Stimulated activated CD8-positive, alpha-beta memory T cell treated with anti-CD3 and anti-CD28 coated beads, Interleukin-7, amount 100 ng/mL, for 4 hours (primary cell): ENCODE measurements at places on chromosomes 4 and X.

DNA sequence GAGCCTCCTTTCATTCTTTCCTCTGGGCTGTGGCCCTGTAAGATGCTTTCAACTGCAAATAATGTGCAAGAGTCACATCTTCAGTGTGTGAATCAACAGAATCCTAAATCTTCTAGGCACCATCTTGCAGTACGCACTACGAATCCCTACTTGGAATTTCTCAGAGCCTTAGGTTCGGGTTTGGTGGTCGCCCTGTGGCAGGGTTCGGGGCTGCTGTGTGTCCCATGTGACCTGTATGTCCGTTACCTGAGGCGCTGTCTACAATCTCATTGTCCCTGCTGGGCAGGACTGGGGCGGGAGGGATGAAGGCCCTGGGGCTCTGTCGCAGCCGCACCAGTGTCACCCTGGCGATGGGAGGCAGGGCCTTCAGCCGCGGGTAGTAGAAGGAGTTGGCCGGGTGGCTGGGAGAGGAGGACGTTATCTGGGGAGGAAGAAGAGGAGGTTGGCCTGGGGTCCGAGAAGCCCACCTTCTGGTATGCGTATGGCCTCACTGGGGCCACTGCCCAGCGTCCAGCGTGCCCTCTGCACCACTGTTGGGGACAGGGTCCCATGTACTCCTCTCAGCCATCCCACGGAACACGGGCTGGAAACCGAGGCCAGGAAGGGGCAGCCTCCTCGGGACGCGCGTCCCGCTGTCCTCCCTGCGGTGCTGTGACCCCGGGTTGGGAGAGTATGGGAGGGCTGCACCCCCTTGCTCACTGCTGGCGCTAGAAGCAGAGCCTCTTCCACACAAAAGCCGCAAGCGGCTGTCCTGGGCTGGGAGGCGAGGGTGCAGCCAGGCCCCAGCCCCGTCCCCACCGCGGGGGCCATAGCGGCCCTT lies 2.0 kb downstream of the SPON2 start:
- DNase-seq, result no peak

DNA sequence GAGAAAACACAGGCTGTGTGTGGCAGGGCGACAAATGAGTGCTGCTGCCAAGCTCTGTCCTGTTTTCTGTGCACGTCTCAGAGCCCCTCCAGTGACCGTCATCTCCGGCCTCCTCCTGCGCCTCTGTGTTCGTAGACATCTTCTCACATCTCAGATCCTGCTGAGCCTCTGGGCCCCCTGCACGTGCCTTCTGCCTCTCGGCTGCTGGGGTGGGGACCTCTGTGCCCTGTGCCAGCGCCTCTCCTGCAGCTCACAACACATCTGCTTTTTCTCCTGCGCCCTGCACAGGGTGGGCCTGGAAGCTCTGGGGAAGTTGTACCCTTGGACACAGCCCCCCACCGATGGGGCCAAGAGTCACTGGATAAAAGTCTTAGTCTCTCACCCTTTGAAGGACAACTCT lies 2.4 kb upstream of the CTAG2 start:
- no peak for DNase-seq

GRCh38 chr4:76949276-76950051 lies at the start of gene SEPTIN11:
Gene SEPTIN11 (plus strand): TSS chr4:76949752. CDS start chr4:76949904, 152 bp downstream.
- DNase-seq, result peak; percentile 72

- no peak for DNase-seq
Measured at GRCh38 chrX:87813566-87813965, 296.0 kb downstream of the KLHL4 start.

- DNase-seq, result no peak
Measured at GRCh38 chrX:93673869-93674271, at the start of gene FAM133A. Gene FAM133A (plus strand): TSS chrX:93674206. CDS start chrX:93709420, 35,214 bp downstream.

- DNase-seq, result no peak
Measured at GRCh38 chrX:111008126-111008525, 87.9 kb upstream of the PAK3 start.

DNA sequence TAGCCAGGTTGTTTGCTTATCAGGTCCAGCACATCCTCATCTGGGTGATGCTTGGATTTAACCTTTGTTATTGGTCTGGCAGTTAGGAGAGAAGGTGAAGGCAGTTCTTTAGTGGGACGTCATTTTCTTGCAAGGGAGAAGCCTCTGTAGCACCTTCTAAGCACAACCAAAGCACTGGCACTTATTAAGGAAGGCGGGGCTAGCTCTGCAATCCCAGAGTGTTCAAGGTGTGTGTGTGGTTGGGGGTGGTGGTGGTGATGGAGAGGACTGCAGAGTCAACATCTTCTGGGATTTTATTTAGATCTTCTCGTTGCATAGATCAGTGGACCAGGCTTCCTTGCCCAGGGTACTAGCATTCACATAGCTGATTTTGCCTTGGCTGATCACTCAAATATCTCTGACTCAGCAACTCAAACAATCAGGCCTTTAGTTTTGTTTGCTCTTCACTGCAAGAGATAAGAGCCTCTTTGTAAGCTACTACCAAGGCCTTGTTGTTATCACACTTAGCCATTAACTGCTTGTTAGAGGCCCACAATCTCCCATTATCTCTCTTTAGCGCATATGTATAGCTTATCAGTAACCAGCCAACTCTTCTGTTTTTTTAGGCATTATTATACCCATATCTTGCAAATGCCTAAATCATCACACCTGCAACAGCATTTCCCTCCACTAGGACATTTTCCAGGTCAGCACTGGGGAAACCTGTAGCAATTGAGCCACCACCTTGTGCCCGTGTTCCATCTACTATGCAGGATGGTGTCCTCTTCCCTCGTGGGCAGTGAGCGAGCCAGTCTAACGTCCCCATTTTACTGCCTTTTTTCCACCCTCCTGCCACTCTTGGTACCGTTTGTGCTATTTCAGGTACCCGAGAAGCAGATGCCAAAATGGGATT lies 36.5 kb upstream of the LINC00632 start:
- DNase-seq, result no peak

DNA sequence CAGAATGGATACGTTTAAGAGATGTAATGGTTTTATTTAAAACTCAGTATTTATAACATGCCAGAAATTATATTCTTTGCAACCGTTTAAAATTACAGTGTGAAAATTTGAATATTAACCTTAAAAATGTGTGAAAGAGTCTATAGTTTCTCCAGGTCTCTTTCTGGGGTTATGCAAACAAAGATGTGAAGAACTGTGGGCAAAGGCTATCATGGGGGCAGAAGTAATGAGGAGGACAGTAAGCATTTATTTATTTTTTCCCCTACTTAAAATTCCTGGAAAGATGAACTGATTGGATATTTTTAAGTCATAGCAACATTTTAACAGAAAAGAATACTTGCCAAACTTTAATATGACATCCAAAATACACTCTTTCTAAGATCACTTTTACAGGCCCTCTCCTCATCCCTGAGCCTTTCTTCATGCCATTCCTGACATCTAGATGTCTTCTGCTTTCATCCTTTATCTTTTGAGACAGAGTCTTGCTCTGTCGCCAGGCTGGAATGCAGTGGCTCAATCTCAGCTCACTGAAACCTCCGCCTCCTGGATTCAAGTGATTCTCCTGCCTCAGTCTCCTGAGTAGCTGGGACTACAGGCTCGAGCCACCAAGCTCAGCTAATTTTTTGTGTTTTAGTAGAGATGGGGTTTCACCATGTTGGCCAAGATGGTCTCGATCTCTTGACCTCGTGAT lies 46.1 kb downstream of the TMEM131L start:
- no peak for DNase-seq

DNA sequence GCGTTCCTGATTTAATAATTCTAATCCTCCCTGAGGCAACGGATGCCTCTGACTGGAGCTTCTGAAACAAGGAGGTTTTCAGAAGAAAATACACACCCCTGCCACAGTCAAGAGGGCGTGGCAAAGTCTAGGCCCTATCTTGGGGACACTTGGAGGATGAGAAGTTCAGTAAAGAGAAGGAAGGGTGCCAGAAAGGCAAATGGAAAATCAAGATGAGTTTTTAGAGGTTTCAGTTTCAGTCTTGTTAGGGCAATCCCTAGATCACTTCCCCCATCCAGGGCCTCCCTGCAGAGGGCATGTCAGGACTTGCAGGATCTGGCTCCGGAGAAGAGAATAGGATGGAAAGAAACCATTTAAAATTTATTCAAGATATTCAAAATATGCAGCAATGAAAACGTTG lies 28.5 kb upstream of the FGF2 start:
- no peak for DNase-seq

DNA sequence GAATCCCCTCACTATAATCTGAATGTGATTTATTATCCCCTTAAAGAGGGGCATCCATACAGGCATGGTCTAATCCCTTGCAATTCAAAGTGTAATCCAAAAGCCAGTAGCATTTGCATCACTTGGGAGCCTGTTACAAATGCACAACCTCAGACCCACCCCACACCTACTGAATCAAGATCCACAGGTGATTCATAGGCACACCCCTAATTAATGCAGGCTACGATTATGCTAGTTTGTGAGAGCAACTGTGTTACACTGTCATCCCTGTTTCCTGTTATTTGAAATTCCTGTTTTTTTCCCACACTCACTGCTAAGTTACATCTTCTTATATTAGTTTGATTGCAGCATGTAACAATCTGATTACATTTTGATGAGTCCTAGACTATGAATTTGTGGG lies 120.0 kb downstream of the RAB28 start:
- no peak for DNase-seq

DNA sequence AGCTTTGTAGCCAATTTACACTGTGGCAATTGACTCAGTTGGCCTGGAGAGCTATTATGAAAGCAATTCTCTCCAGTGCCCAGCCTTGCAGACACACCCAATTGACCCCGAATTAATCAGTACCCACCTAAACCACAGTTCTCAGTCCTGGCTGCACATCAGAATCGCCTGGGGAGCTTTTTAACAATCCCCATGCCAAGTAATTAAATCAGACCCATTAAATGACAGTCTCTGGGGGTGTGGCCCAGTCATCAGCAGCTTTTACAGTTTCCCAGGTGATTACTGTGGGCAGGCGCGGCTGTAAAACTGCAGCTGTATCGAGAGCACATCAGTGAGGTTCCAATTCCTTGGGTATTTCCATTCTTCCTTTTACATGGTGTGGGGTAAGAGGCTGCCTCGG lies 460.9 kb upstream of the FAT1 start:
- DNase-seq, result no peak

DNA sequence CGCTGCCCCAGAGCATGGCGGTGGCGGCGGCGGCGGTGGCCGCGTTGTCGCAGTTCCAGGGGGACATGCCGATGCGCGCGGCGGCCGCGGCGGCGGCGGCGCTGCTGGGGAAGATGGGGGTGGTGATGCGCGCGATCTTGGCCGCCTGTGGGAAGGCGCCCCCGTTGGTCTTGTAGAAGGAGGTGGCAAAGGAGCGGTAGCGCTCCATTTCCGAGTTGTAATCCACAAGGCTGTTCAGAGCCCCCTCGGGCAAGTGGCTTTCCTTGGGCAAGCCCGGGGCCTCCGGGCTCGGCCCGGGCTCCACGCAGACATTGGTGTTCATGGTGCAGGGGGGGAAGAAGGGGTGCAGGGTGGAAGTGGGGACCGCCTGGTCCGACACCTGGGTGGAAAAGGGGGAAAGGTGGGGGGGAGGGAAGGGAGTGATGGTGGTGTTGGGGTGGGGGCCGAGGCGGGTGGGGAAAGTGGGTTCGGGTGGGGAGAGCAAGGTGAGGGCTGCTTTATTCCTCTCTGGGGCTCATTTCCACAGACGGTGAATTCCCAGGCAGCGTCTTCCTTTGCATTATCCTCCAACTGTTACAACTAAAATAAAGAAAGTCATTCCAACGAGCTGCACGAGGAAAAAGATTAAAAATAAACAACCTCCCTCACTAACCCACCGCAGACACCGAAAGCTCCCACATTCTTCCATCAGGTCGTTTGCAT lies 3.1 kb downstream of the CXXC4 start:
- DNase-seq, result peak; percentile 46

DNA sequence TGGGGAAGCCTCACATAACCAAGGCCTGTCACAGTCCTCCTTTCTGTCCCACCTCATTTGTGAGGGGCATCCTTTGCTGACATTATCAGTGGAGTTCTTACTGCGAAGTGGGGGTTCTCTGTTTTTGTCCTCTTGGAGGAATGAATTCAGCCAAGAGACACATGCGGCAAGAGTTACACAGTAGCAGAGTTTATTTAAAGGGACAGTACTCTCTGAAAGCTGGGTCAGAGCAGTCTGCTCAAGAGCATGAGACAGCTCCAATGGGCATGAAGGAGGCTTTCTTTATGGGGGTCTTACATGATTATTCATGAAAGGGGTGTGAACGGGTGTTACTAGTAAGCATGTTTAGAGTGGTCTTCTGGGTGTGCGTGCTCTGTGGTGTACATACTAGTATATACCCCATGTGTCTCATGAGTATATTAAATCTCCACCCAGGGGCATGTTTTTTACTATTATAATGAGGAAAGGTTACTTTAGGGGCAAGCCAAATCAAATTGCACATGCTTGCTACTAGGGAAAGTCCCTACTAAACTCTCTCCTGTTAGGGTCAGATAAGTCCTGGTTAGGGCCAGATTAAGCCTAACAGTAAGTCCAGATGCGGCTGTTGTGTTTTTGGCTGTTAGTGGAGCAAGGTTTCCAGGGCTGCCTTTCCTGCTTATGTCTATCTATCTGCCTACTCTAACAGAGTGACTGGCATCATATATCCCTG lies 19.8 kb upstream of the LGI2 start:
- no peak for DNase-seq

- DNase-seq, result no peak
Measured at GRCh38 chr4:179831274-179831673, 2389.0 kb upstream of the AGA start.

- no peak for DNase-seq
Measured at GRCh38 chr4:169311643-169312365, 41.0 kb upstream of the SH3RF1 start.

GRCh38 chrX:126448681-126449080 lies 103.9 kb downstream of the DCAF12L1 start:
- no peak for DNase-seq

DNA sequence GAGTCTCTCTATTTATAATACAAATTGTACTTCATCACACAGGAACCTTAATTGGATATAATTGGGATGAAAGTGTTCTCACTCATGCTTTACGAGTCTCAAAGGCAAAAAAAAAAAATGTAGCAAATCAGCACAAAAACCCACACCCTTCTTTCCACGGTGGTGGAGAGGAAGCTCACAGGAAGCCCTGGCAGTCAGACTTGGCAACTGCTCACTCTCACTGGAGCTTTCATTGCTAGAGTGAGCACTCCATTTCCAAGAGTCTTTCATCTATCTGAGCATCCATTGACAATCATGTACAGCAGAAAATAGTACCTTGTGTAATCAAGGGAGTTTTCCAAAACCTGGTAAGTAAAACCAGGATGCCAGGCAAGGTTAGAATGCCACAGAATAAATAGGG lies 2159.4 kb upstream of the AGA start:
- no peak for DNase-seq

- no peak for DNase-seq
Measured at GRCh38 chr4:141763374-141763773, 127.0 kb downstream of the IL15 start.

DNA sequence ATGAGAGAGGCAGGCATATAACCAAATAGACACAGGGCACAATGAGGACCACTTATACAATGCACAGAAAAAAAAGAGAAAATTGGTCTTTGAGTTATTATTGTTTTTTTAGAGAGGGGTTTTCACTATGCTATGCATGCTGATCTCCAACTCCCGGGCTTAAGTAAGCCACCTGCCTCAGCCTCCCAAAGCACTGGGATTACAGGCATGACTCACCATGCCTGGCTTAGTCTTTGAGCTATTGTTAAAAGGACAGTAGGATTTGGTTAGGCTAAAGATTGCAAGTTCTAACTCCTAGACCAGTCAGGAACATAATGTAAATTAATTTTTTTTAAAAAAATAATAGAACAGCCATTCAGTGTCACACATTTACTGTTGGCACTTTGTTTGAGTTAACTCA lies 340.1 kb downstream of the GPAT3 start:
- no peak for DNase-seq
